NCI-H2081 (cell line): ENCODE measurements at places on chromosomes 6 and 20.
A peak's percentile ranks its signal among the peaks of the same experiment; 100 is the strongest.

DNA sequence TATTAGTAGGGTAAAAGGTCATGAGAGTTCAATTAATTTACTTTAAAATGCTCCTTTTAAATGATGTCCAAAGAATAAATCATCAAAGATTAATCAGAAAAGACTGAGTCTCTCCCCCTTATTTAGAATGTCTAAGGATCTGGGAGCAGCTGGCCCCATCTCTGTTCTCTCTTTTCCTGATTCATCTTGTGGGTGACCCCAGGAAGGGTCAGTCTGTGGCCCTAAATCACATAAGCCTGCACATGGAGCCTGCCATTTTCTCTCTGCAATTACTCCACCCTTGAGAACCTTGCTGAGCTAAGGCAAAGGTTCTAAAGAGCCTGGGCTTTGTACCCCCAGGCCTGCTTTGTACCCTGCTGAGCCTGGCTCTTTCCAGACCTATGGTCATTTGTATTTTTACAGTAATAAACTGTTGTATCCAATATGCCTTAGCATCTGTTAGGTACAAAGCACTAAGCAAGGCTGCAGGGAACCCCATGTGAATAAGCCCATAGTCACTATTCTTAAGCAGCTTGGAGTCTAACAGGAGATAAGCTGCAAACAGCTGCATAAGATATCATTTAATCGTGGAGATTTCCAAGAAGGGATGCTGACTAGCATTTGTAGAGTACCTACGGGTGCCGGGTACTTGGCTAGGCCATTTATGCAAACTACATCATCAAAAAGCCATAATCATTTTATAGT lies 431.0 kb upstream of the MARCKS start:
- DNase-seq: no peak

DNA sequence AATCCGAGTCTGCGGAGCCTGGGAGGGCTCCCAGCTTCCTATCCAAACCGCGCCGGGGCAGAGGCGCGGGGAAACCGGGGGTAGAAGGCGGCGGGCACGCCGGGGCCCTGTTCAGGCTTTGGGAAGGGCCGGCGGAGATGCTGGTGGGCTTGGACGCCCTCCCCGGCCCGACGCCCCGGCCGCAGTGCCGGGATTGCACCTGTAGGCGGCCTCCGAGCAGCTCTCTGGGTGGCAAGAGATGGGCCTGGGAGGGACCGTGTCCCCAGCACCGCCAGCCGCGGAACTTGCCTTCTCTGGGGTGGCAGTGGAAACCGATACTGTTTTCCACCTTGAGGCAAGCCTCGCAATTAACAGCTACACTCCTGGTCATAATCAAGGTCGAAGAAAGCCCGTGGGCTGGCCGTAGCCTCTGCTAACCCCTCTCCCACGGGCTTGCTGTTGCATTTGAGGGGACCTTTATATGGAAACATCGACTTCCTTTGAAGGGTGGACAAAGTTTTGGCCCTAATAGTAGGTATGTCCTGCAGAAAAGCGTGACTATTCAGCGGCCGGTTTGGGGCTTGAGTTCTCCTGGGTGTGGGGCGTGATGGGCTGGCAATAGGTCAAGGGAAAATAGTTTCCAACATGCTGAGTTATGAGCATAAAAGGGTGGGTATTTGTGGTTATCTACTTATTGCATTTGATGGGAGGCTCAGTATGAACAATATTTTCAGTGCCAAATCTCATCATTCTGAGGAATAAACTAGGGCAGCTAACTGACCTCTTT lies 1.1 kb upstream of the JAG1 start:
- peak; percentile 58 for DNase-seq

- DNase-seq: no peak
These were observed 26.2 kb downstream of the SLC16A10 start for GRCh38 chr6:111113336-111114086.

DNA sequence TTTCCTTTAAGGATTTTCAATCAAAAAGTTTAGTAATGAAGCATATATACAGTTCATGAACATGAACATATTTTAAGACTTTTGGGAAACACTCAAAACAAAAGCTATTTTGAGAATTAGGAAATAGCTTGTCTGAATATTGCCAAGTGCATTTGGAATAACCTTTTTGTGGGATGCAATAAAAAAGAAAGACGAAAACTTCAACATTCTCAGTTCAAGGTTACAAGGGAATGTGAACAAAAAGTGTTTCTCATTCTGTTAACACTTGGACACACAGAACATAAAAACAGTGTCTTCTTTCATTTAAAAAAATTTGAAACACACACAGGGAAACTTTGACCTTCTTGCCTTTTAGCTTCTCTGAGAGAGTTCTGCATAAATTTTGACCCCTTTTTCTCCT lies 72.7 kb upstream of the TCF21 start:
- DNase-seq: no peak

DNA sequence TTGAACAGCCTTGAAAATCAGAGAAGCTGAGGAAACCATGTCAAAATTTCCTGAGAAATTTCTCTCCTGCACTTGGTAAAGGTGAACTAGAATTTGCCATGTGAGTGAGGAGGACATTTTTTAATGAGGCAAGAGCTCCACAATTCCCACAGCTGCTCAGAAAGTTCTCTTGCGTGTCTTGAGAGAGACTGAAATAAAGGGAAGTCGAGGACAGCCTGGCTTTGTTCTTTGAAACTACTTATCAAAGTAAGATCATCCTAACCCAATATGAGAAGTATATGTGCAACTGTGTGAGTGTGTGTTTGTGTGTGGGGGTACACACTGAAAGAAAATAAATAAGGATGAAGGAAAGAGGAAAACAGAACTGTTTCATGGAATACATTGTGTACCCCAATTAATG lies 163.4 kb downstream of the SLC24A3 start:
- no peak for DNase-seq

- DNase-seq: no peak
These were observed 198.3 kb downstream of the JARID2 start for GRCh38 chr6:15444081-15444731.

DNA sequence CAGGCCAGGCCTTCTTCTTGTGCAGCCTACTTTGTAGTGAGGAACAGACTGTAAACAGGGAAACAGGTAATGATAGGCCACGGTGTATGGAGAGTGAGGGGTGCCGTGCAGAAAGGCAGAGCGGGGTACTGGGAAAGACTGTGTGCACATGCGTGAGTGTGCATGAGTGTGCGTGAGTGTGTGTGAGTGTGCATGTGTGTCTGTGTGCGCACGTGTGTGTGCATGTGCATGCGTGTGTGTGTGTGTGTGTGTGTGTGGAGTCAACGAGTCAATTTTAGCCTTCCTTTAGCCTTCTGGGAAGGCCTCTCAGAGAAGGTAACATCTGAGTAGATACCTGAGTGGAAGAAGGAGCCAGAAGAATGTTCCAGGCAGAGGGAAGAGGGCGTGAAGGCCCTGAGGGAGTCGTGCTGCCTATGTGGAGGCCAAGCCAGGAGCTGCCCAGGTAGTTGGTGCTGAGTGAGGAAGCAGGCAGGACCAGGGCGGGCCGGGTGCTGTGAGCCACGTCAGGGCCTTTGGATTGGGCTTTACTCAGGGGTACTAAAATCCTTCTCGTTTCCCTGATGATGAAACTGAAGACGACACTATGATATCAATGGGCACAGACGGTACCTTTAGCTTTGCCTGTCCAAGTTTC lies 6.3 kb downstream of the APCDD1L start:
- DNase-seq: no peak

- DNase-seq: no peak
These were observed 53.1 kb upstream of the EIF2S2 start for GRCh38 chr20:34165018-34165619.

GRCh38 chr6:129485746-129486145 lies 224.2 kb downstream of the ARHGAP18 start:
- DNase-seq: no peak

- DNase-seq: no peak
These were observed 9.4 kb upstream of the ANGPT4 start for GRCh38 chr20:925516-925915.
